ENCODE measurements at places on chromosomes 4 and X.

GRCh38 chr4:124203613-124204238 is 508.8 kb downstream of the ANKRD50 start:
- no peak for DNase-seq

- DNase-seq: no peak
These were observed 1039.2 kb upstream of the PABPC4L start for GRCh38 chr4:135240796-135241195.

DNA sequence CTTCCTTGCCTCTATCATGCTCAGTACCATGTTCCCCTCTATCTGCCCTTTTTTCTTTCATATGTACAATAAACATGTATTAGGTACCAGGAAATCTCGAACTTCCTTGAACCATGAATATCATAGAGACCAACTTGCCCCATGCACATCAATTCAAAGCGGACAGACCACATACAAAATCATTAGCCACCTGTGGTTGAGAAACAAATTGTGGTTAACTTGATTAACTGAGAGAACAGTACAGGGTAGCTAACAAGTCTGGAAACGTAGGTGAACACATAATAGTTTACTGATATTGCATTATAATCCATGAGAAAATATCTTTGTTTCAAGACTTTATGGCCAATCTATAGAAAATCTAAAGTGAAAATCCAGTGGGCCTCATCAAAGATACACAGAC is 8.2 kb downstream of the CASP3 start:
- no peak for DNase-seq

- DNase-seq: no peak
These were observed 119.7 kb upstream of the TBC1D9 start for GRCh38 chr4:140875746-140876452.

GRCh38 chrX:25016938-25017598 is 1.3 kb upstream of the ARX start:
- no peak for DNase-seq

DNA sequence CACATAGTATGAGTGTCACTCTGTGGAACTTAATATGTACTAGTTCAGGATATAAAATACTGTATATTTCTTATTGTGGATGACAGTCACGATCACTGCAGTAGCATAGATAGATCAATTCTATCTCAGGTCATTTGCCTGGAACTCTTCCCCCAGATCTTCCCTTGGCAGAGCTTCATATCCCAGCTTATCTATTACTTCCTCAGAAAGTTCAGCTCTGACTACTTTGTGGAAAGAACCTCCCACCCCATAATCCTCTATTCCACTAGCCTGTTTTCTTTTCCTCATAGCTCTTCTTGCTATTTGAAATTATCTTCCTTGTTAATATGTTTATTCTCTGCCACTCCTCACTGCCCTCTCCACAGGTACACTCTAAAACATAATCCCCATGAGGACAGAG is 10.9 kb downstream of the FAM241A start:
- no peak for DNase-seq

GRCh38 chrX:129346574-129346973 is 176.7 kb downstream of the SMARCA1 start:
- DNase-seq: no peak

DNA sequence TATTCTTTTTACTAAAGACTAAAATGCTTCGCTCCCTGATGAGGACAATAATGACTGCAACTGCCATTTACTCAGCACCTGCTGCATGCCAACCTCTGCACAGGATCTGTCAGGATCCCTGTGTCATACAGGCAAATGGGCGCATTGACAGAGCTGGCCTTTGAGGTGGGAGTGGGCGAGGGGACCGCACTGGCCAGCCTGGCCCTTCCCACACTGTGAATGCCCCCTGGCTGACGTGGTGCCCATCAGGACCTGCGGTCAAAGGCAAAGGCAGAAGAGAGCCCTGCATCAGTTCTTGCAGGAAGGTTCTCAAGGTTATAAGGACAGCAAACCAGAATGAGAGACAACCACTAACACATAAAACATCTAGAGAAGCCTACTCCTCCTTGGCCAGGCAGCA is 67.9 kb downstream of the HAUS3 start:
- DNase-seq: no peak

DNA sequence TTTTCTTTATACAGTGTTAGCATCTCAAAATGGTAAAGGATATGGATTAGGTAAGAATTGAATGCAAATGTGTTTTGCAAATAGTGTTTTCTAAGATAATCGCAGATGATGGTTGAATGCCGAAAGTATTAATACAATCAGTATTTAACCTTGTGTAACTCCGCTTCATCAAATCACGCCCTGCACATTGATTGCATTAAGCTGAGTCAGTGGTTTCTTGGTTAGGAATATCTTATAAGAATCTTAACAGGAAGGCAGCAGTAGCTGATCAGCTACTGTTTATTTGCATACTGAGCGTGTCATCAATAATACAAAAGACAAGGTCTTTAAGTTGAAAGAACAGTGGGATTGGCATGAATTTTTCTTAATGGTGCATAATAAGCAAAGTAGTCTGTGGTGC is 545.4 kb downstream of the RPA4 start:
- DNase-seq: no peak

DNA sequence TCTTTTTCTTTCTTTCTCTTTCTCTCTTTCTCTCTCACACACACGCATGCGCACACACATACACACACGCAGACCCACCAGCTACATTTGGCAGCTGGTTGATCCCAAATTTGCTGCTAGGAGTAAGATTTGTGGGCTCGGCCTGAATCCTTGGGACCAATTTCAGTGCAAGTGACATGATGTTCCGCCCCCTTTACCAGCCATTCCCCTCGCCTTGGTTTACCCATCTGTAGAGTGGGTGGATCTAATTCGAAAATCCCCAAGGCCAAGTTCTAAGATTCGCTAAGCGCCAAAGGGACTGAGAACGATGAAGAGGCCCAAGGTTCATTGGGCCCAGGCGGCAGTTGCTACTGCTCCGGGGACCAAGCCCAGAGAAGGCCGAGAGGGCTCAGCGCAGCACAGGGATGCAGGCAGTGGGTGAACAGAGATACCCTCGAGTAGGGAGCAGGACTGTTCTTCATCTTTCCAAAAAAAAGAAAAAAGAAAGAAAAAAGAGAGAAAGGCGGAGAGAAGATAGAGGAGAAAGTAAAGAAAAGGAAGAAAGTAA is 5.8 kb downstream of the NKX3-2 start:
- DNase-seq: no peak

DNA sequence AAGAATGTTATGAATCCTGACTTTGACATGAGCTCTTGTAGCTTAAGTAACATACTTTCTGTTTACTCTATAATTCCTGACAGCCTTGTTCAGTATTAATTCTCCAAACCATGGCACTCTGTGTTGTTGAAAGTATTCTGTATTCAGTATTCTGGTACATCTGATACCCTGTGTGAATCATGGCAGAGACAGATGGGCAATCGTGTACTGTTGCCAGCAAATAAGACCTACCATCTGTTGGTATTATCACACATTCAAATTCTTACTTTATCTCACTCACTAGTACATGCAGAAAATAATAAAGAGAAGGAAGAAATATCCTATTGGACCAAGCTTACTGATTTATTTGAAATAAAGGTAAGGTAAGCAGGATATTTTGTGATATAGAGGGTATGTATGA is 7.9 kb downstream of the MBTPS2 start:
- DNase-seq: no peak

GRCh38 chr4:126916049-126916625 is 716.6 kb upstream of the INTU start:
- no peak for DNase-seq

DNA sequence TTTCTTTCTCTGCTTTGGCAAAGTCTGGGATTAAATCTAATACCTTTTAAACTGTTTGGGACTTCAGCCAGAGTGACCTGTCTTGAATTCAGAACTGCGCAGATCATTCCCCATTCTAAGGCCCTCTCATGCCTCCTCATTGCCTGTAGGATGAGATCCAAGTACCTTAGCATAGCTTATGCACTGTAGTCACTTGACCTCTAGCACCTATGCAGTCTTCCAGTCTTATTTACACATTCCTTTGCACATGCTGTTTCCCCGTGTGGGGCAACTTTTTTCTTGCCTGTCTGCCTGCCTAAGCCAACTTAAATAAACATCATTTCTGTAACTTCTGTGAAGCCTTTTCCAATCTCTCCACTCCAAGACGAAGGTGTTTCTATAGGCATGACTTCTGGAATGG is 68.4 kb downstream of the AR start:
- no peak for DNase-seq

DNA sequence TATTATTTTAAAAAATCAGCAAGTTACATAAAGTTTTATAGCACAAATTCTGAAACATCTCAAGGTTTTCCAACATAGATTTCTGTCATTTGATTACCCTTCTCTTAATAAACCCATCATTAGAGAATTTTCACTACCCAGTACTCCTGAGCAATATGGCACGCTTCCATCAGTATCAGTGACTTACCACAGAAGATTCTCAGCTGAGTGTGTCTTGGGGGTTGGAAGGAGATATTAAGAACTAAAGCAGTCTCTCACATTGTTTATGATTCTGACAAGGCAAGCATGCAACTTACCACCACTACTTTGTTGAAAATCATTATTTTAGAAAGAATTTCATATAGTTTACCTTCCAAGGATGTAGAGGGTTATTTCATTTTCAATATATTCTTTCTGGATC is 67.7 kb downstream of the INPP4B start:
- DNase-seq: no peak

GRCh38 chrX:11881485-11882170 is 123.6 kb downstream of the MSL3 start:
- no peak for DNase-seq

DNA sequence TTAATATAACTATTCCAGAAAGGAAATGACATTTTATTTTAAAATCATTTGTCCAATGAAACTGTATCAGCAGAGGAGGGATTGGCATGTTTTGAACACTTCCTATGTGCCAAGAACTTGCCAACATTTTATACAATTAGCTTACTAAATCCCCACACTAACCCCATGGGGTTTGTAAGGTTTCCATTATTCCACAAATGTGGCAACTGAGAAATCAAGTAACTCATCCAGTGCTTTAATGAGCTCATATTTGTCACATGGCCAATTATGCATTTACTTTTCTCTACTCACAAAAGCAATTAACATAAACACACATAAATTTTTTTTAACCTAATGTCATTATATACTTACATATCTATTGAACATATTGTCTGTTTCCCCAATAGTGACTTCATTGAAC is 37.3 kb downstream of the MANBA start:
- no peak for DNase-seq

- no peak for DNase-seq
These were observed 172.0 kb downstream of the FBXW7 start for GRCh38 chr4:152363904-152364303.

DNA sequence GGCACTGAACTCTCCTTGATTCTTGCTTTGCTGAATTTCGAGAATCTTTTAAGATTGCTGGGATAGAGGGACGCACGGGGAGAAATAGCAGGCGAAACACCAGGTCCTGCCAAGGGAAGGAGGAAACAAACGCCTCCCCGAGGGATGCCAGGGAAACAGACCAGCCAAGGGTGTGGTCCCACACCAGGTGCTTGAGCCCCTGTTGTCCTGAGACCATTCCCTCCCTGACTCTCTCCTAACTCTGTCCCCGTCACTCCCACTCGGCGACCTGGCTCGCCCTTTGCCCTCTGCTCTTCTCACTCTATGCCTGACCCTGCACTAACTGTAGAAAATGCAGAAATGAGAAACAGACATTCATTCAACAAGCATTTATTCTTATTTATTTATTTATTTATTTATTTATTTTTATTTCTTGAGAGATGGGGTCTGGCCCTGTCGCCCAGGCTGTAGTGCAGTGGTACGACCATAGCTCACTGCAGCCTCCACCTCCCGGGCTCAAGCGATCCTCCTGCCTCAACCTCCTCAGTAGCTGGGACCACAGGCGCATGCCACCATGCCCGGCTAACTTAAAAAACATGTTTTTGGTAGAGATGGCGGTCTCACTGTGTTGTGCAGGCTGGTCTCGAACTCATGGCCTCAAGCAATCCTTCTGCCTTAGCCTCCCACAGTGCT is 16.2 kb downstream of the CTAG1B start:
- no peak for DNase-seq

GRCh38 chrX:107480272-107480671 is 30.8 kb downstream of the FRMPD3 start:
- DNase-seq: no peak

GRCh38 chr4:37487668-37488067 is 198.5 kb downstream of the RELL1 start:
- no peak for DNase-seq

GRCh38 chr4:154559141-154559493 is 3.7 kb upstream of the FGB start:
- DNase-seq: no peak

GRCh38 chrX:19683358-19683757 is 168.1 kb upstream of the MAP3K15 start:
- no peak for DNase-seq

GRCh38 chrX:109856974-109857373 is 123.9 kb upstream of the ACSL4 start:
- no peak for DNase-seq

DNA sequence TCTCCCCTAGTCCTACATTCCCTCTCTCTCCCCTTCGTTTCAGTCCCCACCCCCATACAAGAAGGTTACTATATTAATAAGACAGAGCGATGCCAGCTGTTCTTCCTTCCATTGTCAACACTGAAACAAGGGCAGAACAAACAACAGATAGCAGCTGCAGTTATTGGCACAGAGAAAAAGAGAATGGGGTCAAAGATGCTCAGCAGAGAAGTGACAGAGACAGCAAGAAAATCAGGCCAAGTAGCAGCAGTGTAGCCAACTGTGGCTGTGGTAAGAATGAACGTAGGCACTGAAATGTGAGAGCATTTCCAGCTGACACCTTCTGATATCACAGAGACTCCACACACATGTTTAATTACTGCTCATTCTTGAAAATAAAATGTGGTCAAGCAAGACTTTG is 641.8 kb downstream of the FSTL5 start:
- DNase-seq: no peak

DNA sequence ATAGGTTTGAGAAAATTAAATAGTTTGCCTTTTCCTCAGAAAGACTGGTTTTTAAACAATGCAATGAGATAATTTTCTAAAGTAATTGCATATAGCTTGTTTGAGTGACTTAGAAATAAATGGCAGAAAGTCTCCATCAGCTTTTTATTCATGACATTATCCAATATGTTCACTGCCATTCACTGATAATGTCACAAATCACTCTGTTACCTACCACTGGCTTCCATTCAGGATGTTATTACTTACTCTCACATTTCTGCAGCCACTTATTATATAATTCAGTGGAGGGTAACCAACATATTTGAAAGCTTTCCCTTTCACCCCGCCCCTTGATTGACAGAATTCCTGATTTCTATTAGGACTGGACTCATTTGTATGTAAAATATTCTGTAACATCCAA is 1583.5 kb downstream of the PCDH18 start:
- no peak for DNase-seq

- no peak for DNase-seq
These were observed 120.2 kb upstream of the PJA1 start for GRCh38 chrX:69285401-69285877.

All from activated CD4-positive, CD25-positive, alpha-beta regulatory T cell (primary cell).